ENCODE measurements at places on chromosomes 5 and 9.

GRCh38 chr9:124017051-124017928, 5.7 kb downstream of the LHX2 start:
- peaks cover 75% of the 10 kb centered on the region for H3K27me3 ChIP-seq
- no peaks in the 10 kb centered on the region for H3K36me3 ChIP-seq
- no peak overlapping the region for H3K27ac ChIP-seq
- H3K4me3 ChIP-seq, result peak overlapping the region; percentile 49
- no peak for DNase-seq

DNA sequence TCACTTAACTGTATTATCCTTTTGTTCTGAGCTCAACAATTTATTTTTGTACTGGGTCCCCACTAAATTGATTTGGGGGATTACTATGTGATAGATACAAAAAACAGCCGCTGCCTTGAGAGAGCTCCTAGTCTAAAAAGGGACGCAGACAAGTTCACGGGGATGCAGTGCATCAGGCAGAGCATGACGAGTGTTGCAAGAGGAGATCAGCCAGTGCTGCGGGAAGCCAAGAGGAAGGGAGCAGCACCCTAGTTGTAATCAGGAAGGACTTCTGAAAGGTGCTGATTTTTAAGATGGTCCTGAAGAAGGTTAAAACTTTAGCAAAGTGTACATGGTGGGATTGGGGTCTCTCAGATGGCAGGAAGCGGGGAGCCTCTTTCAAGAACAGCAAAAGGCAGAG, 15.8 kb downstream of the GALNT10 start:
- H3K27ac ChIP-seq, result no peak overlapping the region
- H3K36me3 ChIP-seq, result no peaks in the 10 kb centered on the region
- H3K4me1 ChIP-seq, result peaks cover 10% of the 10 kb centered on the region
- no peak overlapping the region for H3K4me3 ChIP-seq
- H3K27me3 ChIP-seq, result no peaks in the 10 kb centered on the region

DNA sequence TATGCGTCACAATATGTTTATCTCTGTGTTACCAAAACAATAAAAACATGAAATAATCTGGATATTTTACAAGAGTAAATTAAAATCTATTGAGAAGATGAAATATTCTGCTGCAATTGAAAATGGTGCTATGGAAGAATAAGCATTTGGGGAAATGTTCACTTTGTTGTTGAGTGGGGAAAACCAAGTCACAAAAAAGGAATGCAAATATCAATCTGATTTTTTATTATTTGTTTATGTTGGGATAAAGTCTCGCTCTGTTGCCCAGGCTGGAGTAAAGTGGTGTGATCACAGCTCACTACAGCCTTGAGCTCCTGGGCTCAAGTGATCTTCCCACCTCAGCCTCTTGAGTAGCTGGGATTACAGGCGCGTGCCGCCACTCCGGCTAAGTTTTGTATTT, 8.6 kb upstream of the F2RL1 start:
- H3K4me1 ChIP-seq, result peaks cover 39% of the 10 kb centered on the region
- no peak for DNase-seq
- no peak overlapping the region for H3K4me3 ChIP-seq
- H3K27ac ChIP-seq, result no peak overlapping the region

DNA sequence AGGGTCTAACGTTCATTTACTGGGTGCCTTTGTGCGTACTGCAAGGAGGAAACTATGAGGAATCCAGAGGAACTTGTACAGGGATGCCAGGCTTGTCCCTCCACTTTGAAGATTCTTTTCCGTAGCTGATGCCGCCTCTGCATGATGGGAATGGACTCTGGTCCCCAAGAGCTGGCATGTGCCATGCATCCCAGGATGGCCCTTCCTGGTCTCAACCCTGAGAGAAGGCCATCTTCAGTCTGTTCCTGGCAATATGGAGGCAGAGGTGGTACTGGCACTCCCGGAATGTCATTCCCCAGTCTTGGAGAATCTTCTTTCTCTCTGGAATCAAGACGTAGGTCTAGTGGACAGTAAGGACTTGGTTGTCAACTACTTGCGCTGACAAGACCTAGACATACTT, 61.5 kb downstream of the BASP1 start:
- H3K4me1 ChIP-seq, result peaks cover 7% of the 10 kb centered on the region
- H3K36me3 ChIP-seq, result peaks cover 23% of the 10 kb centered on the region
- H3K27ac ChIP-seq, result no peak overlapping the region
- no peak overlapping the region for H3K4me3 ChIP-seq
- DNase-seq, result no peak

- no peaks in the 10 kb centered on the region for H3K4me1 ChIP-seq
- peak; percentile 55 for DNase-seq
- H3K27ac ChIP-seq, result no peak overlapping the region
- H3K36me3 ChIP-seq, result no peaks in the 10 kb centered on the region
- no peak overlapping the region for H3K4me3 ChIP-seq
- H3K27me3 ChIP-seq, result no peaks in the 10 kb centered on the region
Observed at GRCh38 chr5:158100373-158100888, 241.5 kb upstream of the CLINT1 start.

DNA sequence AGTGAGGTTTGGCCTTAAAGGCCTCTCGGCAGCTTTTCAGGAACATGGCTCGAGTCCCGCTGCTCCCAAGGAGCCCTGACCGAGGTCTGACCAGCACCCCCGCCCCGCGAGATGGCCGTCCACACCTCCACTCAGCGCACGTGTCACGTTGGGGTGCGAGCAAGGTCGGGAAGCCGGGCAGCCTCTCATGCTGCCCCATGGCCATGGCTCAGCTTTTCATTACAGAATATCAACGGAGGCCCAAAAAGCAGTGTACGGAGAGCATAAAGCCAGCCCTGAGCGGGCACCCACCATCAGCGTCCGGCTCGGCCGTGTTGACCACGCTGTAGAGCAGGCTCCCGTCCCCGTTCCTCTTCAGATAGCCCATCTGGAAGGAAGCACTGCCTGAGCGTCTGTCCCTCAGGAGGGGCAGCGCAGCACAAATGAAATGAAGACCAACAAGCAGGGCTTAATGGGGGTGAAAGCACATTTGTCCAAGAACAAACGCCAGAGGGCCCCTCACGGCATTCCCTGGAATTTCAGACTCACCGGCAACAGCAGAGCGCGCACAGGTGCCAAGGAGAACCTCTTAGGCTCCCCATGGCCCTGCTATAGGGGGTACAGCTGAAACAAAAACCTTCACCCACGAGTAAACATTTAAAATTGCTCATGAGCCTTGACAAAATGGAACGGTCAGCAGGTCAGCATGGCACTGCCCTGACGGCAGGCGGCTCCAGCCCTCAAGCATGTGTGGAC, 11.6 kb downstream of the BRD9 start:
- no peaks in the 10 kb centered on the region for H3K27me3 ChIP-seq
- H3K4me3 ChIP-seq, result no peak overlapping the region
- H3K27ac ChIP-seq, result no peak overlapping the region
- H3K4me1 ChIP-seq, result no peaks in the 10 kb centered on the region

- peak; percentile 79 for DNase-seq
- no peaks in the 10 kb centered on the region for H3K36me3 ChIP-seq
- H3K4me1 ChIP-seq, result peaks cover 10% of the 10 kb centered on the region
- H3K4me3 ChIP-seq, result no peak overlapping the region
Observed at GRCh38 chr9:77793849-77794248, 145.7 kb upstream of the GNA14 start.
